ENCODE measurements at places on chromosomes 5 and 9.

DNA sequence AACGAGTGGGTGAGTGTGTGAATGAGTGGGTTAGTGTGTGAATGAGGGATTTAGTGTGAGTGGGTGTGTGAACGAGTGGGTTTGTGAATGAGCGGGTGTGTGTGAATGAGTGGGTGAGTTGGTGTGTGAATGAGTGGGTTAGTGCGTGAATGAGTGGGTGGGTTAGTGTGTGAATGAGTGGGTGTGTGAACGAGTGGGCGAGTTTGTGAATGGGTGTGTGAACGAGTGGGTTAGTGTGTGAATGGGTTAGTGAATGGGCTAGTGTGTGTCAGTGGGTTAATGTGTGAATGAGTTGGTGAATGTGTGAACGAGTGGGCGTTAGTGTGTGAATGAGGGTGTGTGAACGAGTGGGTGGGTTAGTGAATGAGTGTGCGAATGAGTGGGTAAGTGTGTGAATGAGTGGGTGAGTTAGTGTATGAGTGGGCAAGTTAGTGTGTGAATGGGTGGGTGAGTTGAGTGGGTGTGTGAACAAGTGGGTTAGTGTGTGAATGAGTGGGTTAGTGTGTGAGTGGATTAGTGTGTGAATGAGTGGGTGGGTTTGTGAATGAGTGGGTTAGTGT is 39.6 kb downstream of the NKD2 start:
- DNase-seq = no peak

DNA sequence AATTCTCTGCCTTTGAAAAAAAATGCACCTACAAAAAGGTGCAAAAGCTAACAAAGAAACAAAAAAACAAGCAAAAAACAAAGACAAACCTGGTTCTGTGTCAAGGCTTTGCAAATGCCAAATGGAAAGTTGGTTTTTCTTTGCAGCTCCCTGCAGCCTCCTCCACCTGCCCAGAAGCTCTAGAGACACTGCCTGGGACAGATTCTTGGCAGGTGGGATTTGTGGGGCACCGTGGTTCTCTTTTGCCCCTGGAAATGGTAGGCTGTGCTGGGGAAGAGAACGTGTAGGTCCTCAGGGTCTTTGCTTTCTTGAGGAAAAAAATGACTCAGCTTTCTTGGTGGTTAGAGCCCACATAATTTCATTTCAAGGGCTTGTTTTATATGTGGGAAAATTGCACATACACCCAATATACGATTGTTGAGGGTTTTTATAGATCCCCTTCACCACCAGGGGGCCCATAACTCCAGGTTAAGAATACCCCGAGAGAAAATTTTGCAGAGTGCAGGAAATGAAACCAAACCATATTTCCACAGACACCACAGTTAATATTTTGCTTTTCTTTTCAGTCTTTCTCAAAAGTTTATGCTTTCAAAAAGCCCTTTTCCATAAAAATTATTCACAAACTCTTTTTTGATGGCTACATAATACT is 58.7 kb downstream of the NXNL2 start:
- DNase-seq = peak; percentile 36

GRCh38 chr5:13957032-13957645 is 12.7 kb upstream of the DNAH5 start:
- DNase-seq = no peak

DNA sequence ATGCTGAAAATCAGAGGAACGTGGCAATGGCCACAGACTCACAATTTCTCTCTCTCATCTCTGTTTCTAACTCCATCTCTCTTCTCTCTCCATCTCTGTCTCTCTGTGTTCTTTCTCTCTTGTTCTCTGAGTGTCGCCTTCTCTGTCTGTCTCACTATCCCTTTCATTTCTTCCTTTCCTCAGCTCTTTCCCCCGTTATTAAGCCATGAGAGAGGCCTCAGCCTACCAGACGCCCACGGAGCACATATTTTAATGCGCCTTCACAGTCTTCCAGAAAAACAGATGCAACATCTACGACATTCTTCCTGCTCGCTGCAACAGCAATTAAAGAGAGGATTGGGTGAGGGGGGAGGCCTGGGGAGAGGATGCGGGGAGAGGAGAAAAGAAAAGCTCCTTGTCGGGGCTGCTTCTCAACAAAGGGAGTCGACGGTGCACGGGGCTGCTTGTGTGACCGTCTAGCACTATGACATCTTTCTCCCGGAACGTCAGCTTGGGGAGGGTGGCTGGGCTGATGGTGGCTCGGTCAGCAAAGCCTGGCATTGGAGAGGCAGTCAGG is 37.7 kb upstream of the NEURL1B start:
- DNase-seq = no peak

- DNase-seq = no peak
Measured at GRCh38 chr5:102511666-102512065, 12.9 kb upstream of the SLCO6A1 start.

GRCh38 chr5:38323645-38324295 is 65.4 kb downstream of the EGFLAM start:
- DNase-seq = no peak

DNA sequence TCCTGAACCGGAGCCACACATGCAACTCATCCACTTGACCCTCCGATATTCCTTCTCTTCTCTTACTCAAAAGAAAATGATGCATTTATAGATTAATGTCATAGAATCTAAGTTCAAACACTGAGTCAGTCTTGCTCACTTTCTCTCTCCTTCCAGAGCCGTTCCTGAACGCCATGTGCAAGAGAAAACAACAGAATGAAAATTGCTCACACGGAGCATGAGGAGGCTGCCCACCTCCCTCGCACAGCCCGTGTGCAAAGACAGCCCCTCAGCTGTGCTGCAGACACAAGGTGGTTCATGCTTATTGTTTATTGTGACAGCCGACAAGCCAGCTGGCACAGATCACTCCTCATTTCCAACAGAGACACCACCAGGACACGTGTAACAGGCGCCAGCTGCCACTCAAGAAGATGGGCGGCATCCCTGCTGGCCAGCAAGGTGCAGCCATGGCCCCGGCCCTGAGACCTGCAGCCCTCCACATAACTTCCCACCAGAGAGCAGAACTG is 290.8 kb downstream of the GLIS3 start:
- DNase-seq = no peak

- DNase-seq = no peak
Measured at GRCh38 chr9:121985792-121986494, 107.2 kb downstream of the TTLL11 start.

DNA sequence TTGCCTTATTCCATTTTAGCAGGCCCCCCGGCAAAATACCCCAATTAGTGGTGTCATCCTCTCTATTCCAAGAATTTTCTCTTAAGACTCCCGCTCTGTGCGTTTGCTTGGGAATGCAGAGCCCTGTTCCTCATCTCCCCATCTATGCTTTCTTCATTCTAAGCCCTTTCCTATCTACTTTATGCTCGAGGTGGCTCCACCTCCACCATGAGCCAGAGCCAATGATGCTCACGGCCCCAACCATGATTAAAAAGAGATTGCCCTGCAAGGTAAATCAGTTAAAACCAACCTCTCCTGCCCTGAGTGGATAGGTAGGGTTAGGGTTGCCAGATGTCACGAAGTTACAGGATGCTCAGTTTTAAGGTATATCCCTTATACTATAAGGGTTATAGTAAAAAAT is 677 bp upstream of the TXNDC15 start:
- DNase-seq = peak; percentile 7

DNA sequence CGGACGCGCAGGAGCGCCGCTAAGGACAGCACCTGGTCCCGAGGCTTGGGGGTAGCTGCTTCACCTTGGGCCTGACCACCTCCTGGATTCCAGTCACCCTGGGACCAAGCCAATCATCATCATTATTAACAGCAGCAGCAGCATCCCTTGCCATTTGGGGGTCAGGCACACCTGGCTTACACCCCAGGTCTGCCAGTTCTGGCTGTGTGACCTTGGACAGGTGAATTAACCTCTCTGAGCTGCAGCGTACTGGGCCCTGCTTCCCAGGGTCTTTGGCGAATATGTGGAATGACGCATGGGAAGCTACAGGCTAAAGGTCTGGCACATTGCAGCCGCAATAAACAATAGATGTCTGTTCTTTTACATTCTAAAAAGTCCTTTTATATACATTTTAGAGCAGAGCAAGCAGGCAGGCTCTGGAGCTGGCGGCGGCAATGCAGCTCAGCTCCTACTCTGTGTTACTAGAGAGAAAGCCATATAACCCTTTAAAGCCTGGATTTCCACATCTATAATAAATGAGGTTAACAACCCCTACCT is 97.8 kb upstream of the CPLX2 start:
- no peak for DNase-seq

DNA sequence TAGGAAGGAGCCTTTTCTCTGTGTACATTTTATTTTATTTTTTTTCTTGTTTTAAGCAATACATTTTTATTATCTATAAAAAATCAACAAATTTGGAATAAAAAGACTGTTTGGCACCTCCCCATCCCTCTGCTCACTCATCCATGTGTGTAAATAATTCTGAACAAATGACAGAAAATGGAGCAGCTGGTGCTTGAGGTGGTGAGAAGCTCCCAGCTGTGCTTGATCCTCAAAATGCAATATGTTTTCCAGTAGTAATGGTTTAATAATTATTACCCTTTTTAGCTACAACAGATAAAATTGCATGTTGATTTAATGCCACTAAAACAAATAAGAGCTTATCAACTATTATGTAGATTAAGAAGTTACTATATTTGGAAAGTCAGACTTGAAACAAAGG is 132.5 kb downstream of the CDH18 start:
- no peak for DNase-seq

GRCh38 chr9:99326112-99326916 is 104.2 kb downstream of the SEC61B start:
- DNase-seq = no peak

- no peak for DNase-seq
Measured at GRCh38 chr5:1815881-1816292, 14.7 kb downstream of the NDUFS6 start.

- no peak for DNase-seq
Measured at GRCh38 chr5:80238097-80238496, 17.8 kb downstream of the SERINC5 start.

GRCh38 chr9:92659601-92660000 is 10.3 kb downstream of the IPPK start:
- DNase-seq = no peak

DNA sequence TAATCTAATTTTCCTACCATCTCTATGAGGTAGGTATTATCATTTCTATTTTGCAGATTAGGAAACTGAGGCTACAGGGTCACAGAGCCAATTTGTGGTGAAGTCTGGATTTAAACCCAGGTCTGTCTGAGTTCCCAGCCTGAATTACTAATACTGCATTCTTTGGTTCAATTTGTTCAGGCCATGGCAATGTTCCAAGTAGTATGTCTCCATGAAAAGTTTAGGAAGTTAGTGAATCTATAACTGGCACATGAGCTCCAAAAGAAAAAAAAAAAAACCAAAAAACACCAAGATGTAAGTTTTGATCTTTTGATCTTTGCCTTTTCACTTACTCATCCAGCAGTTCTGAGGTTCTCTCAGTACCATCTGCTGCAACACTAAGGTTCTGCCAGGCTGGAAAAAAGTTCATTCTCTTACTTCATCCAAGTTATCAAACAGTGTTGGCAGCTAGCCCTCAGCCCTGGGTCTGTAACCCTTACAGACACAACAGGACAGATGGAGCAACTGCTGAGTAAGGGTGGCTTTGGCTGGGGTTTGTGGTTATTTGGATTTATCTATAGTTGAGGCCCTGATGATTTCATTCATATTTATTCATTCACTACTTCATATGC is 4.4 kb upstream of the TMEM268 start:
- no peak for DNase-seq

- no peak for DNase-seq
Measured at GRCh38 chr9:125831054-125831453, 83.9 kb downstream of the PBX3 start.

DNA sequence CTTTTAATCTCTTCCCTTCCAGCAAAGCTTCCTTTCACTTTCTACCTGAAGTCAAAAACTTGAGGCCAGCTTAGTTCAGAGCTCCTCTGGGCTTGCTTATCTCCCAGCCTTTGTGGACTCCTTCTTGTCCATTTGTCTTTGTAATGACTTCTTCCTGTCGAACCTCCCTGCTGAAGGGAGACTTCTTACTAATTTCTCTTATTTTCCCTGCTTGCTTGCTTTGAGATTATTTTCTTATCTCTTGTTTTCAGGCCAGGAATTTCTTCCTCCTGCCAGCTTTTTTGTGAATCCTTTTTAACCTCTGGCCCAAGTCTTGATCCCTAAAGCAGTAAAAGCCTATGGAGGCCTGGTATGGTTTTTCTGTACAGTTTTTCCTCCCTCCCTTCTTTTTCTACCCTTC is 46.8 kb upstream of the DHFR start:
- no peak for DNase-seq

DNA sequence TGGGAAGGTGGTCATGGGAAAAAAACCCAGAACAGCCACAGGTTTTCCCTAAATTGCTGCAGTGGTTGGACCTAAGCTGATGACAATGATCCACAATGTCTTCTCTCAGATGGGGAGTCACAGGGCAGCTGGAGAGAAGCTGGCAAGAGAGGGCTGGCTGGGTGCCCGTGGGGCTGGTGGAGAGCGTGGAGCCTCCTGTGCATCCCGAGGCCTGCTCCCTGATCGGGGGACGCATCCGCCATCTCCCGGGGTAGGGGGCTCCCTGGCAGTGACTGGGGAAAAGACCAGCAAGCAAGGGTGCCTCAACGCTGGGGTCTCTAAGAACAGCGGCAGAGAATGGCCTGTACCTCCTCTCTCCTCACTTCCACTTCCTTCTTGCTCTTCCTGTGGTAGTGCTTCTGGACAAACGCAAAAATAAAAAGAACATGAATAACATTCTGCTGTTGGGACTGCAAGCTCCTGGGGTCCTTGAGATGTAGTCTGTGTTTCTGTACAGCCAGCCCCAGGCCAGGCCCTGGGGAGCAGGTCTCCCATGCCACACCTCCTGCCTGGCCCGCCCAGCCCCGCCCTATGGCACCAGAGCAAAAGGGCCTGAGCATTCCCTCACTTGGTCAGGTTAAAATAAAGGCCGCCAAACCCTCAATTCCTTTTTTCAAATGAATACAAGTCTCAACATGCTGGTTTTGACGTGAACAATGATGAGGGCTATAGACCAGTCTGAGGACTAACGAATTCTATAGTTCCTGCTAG is 7.0 kb upstream of the MRNIP start:
- no peak for DNase-seq

GRCh38 chr5:56640763-56641406 is 174.5 kb upstream of the MAP3K1 start:
- DNase-seq = no peak

DNA sequence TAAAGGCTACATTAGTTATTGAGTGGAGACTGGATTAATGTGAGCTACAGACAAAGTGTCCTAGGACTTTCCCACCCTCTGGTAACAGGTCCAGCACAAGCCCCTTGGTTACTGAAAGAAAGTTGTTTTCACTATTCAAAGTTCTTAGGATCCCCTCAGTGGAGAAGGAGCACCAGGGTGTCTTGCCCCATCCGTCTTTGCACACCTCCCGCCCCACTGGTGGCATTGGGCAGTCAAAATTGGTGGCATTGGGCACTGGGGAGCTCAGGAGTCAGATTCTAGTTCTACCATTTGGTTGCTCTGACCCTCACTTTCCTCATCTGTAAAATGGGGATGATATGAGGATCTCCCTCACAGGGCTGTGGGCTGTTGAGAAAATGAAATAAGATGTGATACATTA is 2.4 kb upstream of the ANGPTL2 start:
- no peak for DNase-seq

- no peak for DNase-seq
Measured at GRCh38 chr5:94884311-94884710, 265.8 kb downstream of the SLF1 start.

- no peak for DNase-seq
Measured at GRCh38 chr5:112865128-112865527, 4.0 kb downstream of the SRP19 start.

GRCh38 chr9:76390656-76391055 is 3.6 kb downstream of the RFK start:
- DNase-seq = no peak

- DNase-seq = no peak
Measured at GRCh38 chr5:50441493-50441955, 436 bp upstream of the EMB start.

Measured in stimulated activated CD4-positive, alpha-beta T cell treated with anti-CD3 and anti-CD28 coated beads, Interleukin-12 subunit alpha, Interleukin-12 subunit beta, amount 100 ng/mL, for 4 hours (primary cell).